Naive thymus-derived CD4-positive, alpha-beta T cell (primary cell): ENCODE measurements at places on chromosomes 4 and X. TPM values are rescaled to one million over a fixed set of nuclear protein-coding genes. Genes with fewer than 3 reads are reported as not detected.

CHIC1 gene
- 17.3 TPM for total RNA-seq

DNA sequence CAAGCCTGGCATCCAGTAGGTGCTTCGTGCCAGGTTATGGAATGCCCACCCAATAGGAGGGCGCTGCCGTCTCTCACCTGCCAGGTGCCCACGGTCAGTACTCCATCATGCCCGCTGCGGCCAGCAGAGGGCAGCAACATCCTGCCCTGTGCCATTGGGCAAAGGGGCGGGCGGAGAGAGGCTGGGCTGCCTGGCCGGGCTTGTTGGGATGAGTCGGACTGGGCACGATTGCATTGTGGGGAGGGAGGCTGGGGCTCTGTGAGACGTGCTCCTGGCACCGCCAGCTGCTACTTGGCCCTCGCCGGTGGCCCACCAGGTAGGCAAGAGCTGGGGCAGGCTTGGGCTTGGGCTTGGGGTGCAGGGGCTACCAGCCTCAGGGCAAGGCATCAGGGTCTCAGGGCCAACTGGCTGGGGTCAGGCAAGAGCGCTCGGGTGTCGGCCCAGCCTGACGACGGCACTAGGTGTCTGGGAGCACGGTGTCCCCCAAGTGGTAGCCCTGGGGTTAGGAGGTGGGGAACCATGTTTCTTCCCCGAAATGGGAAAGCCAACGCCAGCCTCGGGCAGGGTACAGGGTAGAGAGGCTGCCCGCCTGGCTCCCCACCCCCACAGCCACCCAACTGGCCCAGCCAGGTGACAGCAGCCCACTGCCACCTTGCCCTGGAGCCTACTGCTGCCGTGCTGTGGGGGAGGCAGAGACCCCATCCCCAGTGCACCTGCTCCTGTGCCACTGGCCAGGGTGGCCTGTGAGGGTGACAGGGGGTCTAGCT lies at the start of gene PLXNB3:
PLXNB3 (plus strand) TSS at position 261 of the 767 bp plus-strand sequence. CDS start 1,287 bp downstream, outside the sequence.
- DNase-seq, result peak; percentile 72

RAB40AL gene
- 0.46 TPM for total RNA-seq

DNA sequence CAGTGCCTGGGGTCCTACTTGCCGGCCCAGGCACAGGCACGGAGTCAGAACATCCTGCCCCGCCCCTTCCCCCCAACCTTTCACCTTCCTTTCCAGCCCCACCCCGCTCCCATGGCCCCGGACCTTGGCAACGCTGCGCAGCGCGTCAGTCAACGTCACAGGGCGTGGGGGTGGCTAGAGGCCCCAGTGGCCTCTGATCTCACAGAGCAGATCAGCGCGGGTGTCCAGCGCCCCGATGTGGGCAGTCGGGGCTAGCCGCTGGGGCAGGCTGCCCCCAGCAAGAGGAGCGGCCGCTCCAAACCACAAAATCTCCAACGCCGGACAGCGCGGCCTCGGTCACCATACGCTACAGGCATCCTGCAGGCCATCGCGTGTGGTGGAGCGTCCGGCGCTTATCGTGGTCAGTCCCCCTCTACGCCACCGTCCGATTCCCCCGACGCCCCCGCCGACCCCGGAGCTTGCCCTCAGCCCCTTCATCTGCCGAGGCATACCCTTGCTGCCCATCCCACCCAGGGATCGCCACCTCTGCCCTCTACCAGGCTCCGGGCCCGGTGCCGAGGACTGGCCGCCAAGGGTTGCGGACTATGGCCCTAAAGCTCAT lies 69.6 kb upstream of the APOOL start:
- DNase-seq, result no peak

DNA sequence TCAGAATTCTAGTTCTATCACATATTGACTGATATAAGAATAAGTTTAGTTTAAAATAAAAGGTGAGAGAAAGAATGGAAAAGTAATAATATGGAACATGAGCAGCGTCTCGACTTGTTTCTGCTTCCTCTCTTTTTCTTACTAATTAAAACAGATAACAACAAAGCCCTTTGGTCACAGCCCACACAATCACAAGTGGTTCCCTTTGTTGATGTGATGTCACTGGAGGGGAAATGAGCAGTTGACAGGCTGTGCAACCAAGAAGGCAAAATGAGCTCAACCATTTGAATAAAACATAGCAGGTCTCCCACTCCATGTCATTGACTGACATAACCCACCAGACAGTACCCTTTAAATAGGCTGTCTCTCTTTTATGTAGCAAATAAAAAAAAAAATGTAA lies 342.5 kb upstream of the MAGEB2 start:
- no peak for DNase-seq
